ENCODE measurements at places on chromosomes 1 and 21. TPM values are rescaled to one million over a fixed set of nuclear protein-coding genes. Genes with fewer than 3 reads are reported as not detected.

GRCh38 chr1:57485643-57486042 lies 61.8 kb upstream of the DAB1 start:
- no peak for DNase-seq

- peak; percentile 30 for DNase-seq
Measured at GRCh38 chr1:184753608-184754475, 816 bp downstream of the EDEM3 start.

DNA sequence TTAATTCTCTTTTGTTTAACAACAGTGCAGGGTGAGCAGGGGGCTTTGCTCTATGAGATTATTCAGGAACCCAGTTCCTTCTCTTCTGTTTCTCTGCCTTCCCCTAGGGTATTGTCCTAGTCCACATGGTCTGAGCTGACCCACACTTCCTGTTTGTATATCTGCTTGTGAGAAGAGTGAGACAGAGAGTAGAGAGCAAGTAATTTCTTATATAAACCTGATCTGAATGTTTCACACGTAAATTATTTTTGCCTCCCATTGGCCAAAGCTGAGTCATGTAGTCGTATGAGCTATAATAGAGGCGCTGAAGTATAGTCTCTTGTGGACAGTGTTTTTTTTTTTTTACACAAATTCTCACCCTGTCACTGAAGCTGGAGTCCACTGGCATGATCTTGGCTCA lies 134.2 kb upstream of the SERTAD4 start:
- DNase-seq = no peak

Gene SPRR2E
- not detected for total RNA-seq

Gene AMPD1
- not detected for total RNA-seq

All from T-cell (primary cell).